ENCODE measurements at places on chromosomes 6 and 20.

GRCh38 chr6:11196511-11197174 lies 35.8 kb downstream of the NEDD9 start:
- peak; percentile 29 for DNase-seq

GRCh38 chr6:44561060-44561623 lies 173.6 kb downstream of the CDC5L start:
- DNase-seq = peak; percentile 43

- no peak for DNase-seq
Measured at GRCh38 chr6:53239526-53239925, 90.9 kb upstream of the GCM1 start.

GRCh38 chr6:157493576-157493975 lies 112.6 kb downstream of the ZDHHC14 start:
- DNase-seq = no peak

GRCh38 chr6:157284738-157285421 lies 38.4 kb downstream of the TMEM242 start:
- DNase-seq = no peak

DNA sequence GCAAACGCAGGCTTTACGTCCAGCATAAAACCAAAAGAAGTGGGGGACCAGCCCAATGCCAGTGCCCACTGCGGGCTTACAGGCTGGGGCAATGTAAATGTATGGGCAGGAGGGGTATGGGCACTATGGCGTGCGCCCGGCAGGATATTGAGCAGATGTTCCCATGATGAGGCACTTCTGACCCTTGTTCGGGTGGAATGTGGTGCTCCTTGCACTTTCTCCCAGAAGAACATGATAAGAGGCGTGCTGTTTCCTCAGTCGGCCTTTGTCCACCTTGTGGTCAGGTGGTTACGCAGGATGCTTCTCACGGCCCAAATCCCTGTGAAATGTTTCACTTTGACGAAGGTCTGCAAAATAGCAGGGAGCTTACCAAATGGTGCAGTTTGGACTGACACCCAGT lies 4.8 kb upstream of the GPR31 start:
- no peak for DNase-seq

- DNase-seq = peak; percentile 73
Measured at GRCh38 chr6:33787954-33788693, 806 bp downstream of the LEMD2 start.
